SW 1271 (cell line): ENCODE measurements at places on chromosomes 5 and 9.

GRCh38 chr5:126613941-126614592 is 13.3 kb downstream of the PHAX start:
- no peak for DNase-seq

DNA sequence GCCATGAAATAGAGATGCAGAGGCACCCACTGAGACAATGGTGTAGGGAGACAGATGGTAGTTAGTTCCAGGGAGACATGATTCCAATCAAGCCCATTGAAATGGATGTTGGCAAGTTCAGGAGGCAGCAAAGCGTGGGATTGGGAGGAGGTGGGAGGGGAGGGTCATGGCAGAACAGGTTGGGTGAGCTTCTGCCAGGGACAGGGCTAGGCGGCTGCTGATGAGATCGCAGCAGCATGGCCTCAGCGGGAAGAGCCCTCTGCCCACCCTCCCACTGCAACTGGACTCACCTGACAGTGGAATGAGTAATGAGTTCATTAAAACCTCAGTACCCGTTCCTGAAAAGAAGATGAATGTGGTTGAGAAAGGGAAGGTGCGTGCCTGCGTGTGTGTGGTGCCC is 418.2 kb downstream of the CDK5RAP2 start:
- no peak for DNase-seq

- no peak for DNase-seq
These were observed 18.6 kb upstream of the NKD2 start for GRCh38 chr5:989961-990530.

DNA sequence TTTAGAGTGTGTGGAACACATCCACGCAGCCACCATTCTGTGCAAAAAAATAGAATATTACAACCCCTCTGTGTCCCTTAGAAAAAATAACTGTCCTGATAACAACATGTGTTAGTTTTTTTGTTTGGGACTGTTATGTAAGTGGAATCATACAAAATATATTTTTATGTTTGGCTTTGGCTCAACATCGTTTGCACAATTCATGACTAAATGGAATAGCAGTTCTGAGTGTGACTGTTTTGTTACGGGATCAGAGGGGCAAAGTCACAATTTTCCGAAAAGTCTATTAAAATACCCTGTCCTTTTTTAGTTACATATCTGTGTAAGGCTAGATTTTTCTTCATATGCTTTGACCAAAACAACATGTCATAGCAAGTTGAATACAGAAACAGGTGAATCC is 12.8 kb downstream of the MTREX start:
- DNase-seq, result no peak

DNA sequence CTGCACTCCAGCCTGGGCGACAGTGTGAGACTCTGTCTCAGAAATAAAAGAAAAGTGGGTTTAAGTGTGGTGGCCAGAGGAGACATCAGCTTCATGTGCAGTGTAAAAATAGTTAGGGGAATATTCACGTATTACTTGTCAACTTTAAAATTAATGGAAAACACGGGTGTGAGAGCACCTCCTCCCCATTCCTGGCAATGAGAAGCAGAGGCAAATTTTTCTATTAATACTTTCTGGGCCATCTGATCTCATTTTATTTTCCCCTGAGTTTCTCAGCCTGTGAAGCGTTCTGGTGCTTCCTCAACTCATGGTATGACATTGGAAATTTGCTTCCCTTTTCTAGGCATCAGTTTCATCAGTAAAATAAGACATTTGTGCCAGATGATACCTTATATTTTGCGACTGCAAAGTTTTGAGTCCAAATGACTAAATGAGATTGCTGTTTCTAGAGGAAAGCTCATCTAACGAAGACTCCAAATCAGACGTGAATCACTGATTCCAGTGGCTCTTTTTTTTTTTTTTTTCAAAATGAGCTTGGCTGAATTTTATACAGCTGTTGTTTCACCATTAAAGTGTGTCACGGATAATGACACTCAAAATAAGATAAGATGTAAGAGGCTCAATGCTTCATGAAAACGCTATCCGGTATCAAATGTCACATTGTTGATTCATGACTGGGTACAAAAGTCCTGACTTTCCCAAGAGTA is 104.6 kb downstream of the MSX2 start:
- no peak for DNase-seq

DNA sequence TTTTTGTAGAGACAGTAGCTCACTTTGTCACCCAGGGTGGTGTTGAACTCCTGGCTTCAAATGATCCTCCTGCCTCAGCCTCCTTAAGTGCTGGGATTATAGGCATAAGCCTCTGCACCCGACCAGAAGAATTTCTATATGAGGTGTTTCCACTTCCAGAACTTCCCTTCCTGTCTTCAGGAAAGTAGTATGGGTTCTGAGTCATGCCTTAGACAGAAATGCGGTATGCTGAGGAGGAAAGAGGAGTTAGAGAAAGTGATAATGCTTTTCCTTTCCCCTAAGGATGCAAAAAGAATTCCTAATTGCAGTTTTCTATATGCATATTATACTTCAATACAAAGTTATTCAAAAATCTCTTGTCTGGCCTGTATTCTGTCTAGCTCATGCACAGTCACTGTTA is 16.4 kb upstream of the ADAMTSL1 start:
- peak; percentile 1 for DNase-seq

DNA sequence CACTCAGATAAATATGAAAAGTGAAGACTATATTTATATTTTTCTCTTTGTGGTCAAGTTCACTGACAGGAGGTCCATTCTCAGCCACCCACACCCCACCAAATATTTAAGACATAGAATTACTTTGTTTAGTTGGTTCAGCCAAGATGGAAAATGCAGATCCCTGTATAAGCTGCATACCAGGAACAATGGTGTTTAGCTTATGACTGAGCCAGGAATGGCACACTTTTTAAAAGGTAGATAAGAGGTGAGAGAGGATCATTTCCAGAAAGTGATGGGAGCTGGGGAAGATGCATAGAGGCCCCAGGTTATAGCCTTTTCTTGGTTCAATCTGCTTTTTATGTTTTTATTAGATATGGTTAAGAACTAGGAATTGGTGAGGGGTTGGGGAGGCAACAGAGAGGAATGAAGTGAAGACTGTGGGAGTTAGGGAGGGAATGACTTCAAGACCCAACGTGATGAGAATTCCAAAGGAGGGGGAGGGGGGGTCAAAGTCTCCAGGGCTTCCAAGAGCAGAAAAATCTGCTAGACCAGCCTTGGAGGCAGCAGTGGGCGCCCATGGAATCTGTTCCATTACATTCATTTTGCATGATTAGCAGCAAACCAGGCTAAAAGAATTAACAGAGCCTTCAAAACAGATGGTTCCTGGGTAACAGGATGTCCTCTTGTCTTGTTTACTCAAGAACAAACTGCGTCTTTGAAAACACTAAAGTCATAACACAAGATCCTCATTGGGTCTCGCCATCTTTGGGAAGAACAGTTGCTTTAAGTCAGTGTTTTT is 95.2 kb downstream of the FGF1 start:
- no peak for DNase-seq
